Hepatocyte (in vitro differentiated cells): ENCODE measurements at places on chromosomes 7 and 10.
A peak's percentile ranks its signal among the peaks of the same experiment; 100 is the strongest.

- no peak for DNase-seq
Observed at GRCh38 chr7:15753887-15754579, 67.5 kb upstream of the MEOX2 start.

DNA sequence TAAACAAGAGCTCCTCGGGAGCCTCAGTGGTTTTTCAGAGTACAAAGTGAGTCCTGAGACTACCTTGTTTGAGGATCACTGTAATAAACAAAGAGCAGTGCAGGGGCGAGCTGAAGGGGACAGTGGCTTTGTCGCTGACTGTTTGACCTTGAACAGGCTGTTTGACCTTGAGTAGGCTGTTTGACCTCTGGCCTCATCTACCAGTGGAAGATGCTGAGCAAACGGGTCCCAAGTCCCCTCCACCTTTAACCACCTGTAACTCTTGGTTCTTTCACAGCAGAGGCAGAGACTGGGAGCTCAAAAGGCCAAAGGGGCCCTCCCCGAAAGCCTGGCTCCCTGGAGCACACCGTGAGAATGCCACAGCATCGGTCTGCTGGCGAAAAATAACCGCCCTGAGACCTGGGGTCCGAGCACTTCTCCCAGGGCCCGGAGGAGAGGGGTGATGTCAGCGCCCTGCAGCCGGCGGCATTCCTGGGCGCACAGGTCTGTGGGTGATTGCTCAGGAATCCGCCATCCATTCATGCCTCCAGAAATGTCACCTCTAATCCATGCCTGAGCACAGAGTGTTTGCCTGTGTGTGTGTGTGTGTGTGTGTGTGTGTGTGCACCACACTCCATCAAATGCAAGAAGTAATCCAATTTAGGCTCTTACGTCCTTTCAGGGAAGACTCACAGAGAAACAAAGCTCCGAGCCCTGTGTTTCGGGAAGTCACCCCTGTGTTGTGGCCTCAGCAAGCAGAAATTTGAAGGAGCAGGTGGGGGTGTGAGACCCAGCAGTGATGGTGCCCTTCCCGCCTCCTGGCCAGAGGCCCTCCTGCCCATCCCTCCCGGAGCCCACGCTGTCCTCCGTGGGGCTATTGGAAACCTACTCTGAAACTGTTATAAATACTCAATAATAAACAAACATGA lies 66.5 kb downstream of the ASB13 start:
- DNase-seq = no peak

DNA sequence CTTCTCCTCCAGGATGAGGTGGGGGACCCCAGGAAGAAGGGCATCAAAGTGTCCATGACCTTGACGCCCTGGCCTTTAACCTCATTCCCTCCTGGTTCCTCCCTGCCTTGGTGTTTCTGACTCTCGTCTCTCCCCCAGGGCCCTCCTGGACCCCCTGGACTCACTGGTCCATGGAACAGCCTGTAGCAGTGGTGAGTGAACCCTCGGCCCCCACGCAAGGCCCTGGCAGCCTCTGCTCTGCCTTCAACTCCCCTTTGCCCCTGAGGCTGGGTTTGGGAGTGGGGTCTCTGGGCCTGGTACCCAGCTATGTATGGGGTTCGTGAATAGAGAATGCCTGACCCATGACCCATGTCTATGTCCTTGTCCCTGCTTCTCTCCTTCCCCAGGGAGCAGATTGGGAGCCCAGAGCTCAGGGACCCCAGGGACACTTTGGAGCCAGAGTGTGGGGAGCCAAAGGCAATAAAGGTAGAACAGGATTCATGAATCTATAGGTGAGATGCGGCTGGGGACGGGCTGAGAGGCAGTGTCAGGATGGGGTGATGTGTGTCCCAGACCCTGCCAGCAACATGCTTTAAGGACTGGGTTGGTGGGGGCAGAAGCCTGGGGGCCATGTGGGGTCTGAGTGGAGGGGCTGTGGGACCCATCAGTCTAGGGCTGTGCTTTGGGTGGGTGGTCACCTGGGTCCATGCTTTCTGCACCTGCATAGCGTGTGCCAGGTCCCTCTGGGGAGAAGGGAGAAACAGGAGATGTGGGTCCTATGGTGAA lies 18.4 kb upstream of the VOPP1 start:
- DNase-seq = no peak

DNA sequence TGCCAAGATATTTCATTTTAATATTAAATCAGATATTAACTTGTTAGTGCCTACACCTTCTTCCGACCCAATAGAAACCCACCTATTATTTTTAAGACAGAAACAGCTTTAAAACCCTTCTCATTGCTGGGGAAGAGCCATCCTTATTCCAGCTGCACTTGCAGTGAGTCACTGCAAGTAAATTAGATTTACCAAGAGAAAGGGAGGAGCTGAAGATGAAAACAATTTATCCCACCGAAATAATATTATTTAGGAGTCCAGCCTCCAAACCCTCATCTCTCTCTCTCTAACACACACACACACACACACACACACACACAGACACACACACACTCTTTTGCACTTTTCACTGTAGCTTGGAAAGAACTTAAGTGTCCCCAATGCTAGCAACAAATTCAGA lies 26.9 kb downstream of the TWIST1 start:
- DNase-seq = no peak

DNA sequence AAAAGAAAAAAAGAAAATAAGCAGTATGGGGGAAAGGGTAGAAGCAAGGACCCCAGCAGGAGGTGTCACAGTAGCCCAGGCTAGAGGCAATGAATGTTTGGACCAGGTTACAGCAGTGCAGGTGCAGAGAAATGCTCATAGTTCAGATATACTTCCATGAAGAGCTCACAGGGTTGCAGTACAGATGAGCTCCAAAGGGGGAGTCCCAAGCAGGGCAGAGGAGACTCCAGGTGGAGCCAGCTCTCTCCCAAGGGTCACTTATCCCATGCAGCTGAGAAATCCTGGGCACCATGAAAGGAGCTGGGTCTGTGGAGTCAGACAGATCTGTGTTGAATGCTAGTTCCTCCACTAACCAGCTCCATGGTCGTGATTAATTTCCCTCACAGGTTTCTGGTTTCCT lies 174.9 kb downstream of the C7orf25 start:
- no peak for DNase-seq

DNA sequence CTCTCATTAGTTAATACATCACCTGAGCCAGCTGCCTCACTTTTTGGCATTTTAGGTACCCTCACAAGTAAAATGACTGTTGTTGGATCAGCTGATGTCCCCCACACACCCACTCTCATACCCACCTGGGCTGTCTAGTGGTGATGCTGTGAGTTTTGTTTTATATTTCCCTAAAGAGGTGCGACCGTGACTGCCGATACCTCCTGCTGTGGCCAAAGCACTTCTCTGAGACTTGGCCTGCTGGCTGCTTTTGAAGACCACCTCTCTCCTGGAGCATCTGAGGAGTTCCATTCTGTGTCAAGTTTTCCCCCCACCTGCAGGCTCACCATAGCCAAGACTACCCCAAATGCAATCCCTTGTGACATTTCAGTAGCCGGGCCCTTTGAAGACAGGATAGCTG lies 6.4 kb upstream of the ACSL5 start:
- DNase-seq = no peak

DNA sequence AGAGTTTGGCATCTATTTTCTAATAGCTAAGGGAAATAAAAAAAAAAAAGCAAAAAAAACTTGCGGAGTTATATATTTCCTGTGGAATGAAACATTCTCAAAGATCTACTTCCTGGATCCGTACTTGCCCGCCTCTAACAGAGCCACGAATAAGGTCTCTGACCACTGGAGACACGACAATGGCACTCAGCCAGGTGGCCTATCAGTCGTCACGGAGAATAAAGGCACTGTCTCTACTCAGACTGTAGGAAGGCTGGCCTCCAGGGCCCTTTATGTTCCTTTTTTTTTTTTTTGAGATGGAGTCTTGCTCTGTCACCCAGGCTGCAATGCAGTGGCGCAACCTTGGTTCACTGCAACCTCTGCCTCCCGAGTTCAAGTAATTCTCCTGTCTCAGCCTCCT lies 58.7 kb downstream of the RGS10 start:
- no peak for DNase-seq

- DNase-seq = no peak
Observed at GRCh38 chr10:86180861-86181260, 185.7 kb downstream of the GRID1 start.

GRCh38 chr10:2949948-2950354 lies 117.4 kb upstream of the PFKP start:
- DNase-seq = no peak

DNA sequence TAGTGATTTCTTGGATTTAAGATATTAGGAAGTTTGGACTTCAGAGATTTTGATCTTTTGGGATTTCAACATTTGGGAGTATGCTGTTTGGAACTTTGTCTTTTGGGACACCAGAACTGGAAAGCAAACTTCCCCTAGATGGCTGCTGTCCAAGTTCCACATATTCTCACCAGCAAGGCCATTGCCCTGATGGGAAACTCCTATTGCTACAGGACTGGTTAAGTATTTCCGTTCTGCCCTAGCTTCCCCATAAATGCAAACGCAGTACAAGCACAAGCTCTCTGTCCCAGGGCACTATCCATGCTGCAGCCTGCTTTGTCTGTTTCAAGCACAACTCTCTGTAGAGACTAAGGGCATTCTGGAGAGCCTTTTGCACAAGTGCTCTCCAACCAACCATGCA lies 79.3 kb upstream of the SLC25A13 start:
- peak; percentile 13 for DNase-seq

- DNase-seq = no peak
Observed at GRCh38 chr10:131609176-131609575, 291.6 kb upstream of the PPP2R2D start.

GRCh38 chr7:12570168-12570533 lies 369 bp upstream of the SCIN start:
- peak; percentile 57 for DNase-seq

GRCh38 chr7:93894966-93895640 lies 4.5 kb upstream of the TFPI2 start:
- no peak for DNase-seq

DNA sequence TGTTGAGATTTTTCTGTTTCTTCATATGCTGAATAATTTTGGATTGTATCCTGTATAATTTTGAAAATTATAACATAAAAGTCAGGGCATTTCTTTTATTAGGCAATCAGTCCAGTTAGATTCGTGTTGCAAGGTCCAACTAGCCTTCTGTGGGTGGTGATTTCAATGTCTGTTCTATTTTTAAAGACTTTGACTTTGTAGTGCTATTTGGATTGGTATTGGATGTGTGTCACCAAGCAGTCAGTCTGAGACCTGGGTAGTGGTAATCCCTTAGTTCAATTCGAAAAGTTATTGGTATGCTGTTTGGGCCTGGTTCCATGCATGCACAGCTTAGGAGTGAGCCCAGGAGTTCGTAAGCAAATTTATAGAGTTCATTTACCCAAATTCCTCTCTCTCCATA lies 82.2 kb downstream of the EPDR1 start:
- DNase-seq = no peak

- DNase-seq = no peak
Observed at GRCh38 chr7:55591282-55591931, 19.1 kb upstream of the VOPP1 start.

- DNase-seq = no peak
Observed at GRCh38 chr10:72107325-72108003, 19.1 kb upstream of the SPOCK2 start.

DNA sequence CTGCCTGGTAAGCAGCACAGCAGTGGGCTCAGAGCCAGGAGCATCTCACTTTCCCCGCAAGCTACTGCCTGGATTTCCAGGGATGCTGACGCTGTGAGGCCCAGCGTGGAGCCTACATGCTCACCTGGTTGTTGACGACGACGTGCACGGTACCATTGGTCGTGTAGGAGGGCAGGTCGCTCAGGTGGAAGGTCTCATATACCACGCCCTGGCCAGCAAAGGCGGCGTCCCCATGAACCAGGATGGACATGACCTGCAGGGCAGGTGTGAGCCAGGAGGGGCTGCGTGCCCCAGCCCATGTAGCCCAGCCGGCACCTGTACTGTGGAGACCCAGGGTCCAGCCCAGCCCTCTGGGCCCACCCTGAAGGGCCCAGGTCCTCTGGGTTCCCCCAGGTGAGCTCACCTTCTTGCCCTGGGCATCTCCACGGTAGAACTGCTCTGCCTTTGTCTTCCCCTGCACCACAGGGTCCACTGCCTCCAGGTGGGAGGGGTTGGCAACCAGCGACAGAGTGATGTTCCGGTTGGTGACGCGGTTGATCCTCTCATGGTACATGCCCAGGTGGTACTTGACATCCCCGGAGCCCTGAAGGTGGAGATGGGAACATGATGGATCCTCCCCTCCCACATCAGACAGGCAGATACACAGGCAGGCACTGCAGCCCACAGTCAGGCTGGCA lies 15.4 kb downstream of the OGDHL start:
- DNase-seq = no peak

DNA sequence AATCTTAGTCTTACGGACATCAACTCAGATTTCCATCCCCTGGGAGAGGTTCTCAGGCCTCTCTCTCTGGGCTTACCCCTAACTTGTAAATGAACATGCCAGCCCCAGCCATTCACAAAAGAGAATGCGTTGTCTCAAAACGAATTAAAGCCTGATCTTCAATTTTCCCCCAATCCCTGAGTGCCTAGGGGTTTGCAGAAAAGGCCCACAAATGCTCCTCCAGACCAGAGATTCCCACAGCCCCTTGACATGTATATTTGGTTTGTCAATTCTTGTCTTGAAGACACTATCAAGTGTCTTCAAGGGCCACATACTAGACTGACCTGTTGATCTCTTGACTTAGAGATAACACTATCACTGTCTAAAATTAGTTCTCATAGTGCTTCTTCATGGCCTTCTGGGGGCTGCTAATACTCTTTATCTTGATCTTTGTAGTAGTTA lies 11.9 kb upstream of the HOXA13 start:
- DNase-seq = no peak

GRCh38 chr7:159280008-159280407 lies 135.3 kb upstream of the VIPR2 start:
- no peak for DNase-seq

- no peak for DNase-seq
Observed at GRCh38 chr10:44968500-44969400, 9.1 kb downstream of the RASSF4 start.

DNA sequence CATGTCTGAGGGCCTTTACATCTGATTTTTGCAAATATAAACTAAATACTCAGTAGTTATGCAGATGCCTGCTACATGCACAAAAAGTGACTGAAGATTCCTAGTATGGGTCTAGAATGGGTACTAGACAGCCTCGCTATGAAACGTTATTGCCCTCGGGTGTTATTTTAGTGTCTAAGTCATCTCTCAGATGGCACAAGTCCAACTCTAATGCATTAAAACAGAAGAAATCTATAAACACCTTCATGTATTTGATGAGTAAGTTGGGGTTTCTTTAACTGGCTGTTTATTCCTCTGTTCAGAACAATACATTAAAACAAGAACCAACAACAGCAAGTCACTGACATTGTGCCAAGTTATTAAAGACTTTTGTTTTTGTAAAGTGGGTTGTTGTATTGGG lies 41.6 kb downstream of the TEX36 start:
- no peak for DNase-seq
